Activated gamma-delta T cell treated with anti-CD3 and anti-CD28 coated beads, Interleukin-2, amount 50 U/mL, for 16 hours (primary cell): ENCODE measurements at places on chromosomes 3 and 15.

DNA sequence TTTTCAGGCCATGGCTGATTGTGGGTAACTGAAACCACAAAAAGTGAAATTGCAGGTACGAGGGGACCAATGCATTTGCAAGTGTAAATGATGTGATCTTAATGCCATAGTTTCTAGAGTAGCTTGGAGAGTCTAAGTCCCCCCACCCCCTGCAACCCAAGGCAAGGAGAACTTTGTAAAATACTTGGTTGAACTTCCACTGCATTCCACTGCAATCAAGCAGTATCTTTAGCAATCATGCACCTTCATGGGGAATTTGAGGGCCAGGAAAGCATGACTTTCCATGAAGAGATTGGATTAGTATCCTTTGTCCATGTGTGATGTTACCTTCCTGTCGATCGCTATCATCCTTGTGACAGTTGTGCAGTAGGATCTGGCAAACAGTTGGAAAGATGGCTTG lies 11.4 kb upstream of the CYP8B1 start:
- no peak for DNase-seq

DNA sequence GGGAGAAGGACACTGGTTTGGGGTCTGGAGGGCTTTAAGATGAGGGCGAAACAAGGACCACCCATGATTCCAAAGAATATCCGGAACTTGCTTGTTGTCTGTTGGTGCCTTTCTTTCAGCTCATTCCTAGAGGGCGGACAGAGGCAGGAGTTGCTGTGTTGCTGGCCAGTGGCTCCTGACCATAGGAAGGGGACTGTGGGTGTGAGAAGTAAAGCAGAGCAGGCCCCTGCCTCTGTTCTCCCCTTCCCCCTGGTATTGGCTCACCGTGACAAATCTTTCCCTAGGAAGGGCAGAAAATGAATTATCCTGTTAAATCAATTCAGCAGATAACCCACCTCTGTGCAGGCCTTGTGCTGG lies 89.1 kb downstream of the LIPC start:
- no peak for DNase-seq

- no peak for DNase-seq
These were observed 1340.1 kb upstream of the EPHA6 start for GRCh38 chr3:95474338-95474737.

- no peak for DNase-seq
These were observed 23.6 kb downstream of the VEPH1 start for GRCh38 chr3:157479464-157480243.

DNA sequence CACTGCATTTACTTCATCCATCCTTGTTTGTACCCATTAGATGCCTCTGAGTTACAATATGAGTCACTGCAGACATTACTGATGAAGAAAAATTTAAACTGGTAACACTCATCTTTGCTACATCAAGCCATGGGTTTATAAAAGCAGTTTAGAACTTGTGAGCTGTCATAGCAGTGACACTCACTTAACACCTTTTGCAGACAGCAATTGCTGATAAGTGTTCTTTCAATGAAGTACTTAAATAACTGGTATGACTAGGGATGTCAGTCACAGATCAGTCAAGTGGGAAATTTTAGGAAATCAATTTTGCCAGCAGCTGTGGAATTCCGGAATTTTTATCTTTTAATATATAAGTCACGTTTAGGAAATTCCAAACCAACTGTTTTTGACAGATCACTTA lies 643.0 kb downstream of the TBL1XR1 start:
- DNase-seq, result no peak

DNA sequence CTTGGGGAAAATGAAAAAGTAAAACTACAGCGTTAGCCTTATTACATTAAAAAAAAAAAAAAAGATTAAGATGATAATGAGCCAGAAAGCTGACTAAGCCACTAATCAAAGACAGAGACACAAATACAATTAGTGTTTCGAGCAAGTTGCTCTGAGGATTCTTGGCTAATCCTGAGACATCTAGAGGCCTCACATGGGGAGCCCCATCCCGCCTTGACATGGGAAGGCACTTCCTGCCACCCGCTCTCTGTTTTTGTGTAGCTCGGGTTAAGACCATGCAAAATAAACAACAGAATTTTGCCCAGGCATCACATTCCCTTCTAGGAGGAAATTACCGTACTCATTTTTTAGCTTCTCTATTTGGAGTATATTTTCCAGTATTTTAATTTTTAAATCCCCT lies 15.3 kb downstream of the HESX1 start:
- DNase-seq, result no peak

GRCh38 chr3:29771602-29772001 lies 490.7 kb downstream of the RBMS3 start:
- DNase-seq, result no peak

- no peak for DNase-seq
These were observed 416.4 kb upstream of the THRB start for GRCh38 chr3:24911076-24911475.

GRCh38 chr3:174229916-174230315 lies 629.2 kb upstream of the NAALADL2 start:
- DNase-seq, result no peak

DNA sequence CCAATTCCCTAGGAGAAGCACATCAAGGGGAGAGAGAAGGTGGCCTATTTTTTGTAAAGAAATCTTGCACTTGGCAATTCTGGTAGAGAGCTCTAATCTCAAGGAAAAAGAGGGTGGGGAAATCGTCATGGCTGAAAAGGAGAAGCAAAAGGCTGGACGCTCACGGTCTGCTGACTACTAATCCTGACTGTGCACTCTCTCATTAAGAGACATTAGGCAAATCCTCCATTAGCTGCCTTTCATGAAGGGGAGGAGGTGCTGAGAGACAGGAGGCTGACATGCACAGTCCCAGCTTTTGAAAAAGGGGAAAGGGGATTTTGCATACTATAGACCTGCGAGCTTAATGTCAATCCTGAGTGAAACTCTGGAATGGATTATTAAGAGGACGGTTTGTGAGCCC lies 170.0 kb downstream of the NR2F2 start:
- DNase-seq, result no peak

DNA sequence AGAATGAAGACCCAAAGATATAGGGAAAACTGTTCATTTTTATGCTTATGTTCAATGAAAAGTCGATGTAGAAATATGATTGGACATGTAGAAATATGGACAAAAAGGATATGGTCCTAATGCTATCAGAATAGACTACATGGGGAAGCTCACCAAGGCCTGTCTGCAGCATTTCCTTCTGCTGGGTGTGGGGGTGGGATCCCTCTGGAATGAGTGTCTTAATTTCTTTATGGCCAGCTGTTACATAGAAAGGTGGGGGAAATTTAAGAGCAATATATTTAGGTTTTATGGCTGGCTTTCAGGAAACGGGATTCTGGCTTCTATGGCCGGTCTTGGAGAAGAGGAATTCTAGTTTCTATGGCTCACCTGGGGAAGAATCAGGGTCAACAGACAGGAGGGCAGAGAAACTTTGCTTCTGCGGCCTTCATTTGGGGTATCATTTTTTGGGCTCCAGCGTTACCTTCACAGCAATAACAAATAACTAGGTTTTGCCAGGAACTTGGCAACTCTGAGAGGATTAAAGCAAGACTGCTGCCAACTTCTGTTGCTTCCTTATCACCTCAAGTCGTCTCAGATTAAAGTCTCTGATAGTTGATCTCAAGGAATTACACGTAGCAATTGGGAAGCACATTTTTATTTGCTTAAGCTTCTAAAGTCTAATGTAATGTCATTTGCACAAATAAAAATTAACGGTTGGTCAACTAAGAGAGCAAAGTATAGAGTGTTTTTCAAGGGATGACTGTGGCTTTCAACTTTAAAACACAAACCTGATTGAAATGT lies 57.0 kb upstream of the GATM start:
- DNase-seq, result no peak

- DNase-seq, result no peak
These were observed 7.1 kb downstream of the MSL2 start for GRCh38 chr3:136189043-136189442.

DNA sequence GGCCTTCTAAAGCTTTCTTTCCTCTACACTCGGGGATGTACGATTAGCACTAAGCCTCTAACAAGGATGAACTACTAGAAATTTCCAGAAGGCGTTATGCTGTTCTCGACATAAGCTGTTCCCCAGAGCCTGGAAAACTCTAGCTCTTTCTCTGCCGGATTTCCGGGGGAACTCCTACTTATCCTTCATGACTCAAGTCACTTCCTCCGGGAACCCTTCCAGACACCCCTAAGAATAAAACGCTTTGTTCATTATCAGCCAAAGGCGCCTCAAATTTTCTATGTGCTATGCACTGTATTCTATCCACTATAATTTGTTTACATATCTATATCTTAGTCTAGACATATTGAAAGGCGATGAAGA lies 455 bp upstream of the SNAP23 start:
- no peak for DNase-seq

- DNase-seq, result no peak
These were observed 389.8 kb upstream of the RARB start for GRCh38 chr3:25038271-25038670.

- DNase-seq, result no peak
These were observed 87.4 kb downstream of the FLNB start for GRCh38 chr3:58095603-58096138.

- no peak for DNase-seq
These were observed 852.4 kb downstream of the TUSC7 start for GRCh38 chr3:117562000-117562399.

- no peak for DNase-seq
These were observed 16.8 kb upstream of the TGM5 start for GRCh38 chr15:43283526-43283925.

DNA sequence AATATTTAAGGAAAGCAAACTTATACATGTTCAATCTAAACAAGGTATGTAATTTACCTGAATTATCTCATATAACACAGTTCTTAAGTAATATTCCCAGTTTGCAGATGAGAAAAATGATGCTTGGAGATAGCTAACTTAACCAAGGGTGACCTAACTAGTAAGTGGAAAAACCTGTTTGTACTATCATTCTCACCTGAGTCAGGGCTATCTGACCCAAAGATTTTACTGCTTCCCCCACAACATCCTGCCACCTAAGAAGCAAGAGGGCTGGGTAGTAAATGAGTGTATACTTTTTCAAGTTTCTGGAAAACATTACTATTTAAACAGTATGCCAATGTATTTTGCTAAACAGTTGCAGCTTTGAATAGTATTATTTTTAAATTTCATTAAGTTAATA lies 10.6 kb downstream of the TP63 start:
- no peak for DNase-seq

GRCh38 chr3:114299421-114299820 lies 5.6 kb downstream of the TIGIT start:
- DNase-seq, result no peak

GRCh38 chr3:107683447-107683846 lies 160.7 kb downstream of the BBX start:
- DNase-seq, result no peak

DNA sequence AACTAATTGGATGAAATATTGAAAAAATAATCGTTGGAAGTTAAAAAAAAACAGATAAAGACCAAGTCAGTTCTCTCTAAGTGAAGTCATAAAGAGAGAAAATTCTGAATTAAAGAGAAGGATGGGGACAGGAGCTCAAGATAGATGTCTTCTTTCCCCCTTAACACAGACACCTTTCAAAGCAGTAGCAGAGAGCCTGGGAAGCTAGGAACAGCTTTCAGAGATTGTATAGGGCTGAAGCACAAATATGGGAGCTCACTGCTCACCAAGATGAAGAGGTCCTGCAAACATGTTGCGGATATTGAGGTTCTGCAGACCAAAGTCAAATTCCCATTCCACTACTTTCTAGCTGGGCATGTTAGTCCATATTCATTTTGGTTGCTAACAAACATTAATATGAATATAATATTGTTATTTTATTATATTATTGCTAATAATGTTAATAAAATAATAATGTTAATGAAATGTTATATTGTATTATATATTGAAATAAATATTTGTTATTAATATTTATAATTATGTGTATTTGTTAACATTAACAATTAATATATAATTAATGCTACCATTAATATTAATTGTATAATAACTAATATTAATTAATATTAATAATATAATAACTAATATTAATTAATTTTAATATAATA lies 319.1 kb downstream of the OXSM start:
- no peak for DNase-seq

DNA sequence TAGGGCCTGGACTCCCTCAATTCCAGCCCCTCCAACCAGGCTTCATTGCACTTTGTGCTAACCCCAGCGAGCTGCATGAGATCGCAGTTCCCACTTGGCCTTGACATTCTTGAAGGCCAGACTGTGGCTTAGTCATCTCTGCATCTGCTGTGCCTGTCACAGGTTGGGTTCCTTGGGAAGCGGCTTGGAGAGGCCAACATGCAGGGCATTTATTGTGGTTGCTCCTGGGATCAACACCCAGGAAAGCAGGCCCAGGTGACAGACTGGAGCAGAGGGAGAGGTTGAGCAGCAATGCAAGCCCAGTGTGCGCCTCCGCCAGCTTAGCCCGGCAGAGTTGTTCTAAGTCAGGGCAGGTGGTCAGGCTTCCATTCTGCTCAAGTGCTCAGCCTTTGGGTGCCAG lies 10.5 kb downstream of the ABCF3 start:
- DNase-seq, result no peak

DNA sequence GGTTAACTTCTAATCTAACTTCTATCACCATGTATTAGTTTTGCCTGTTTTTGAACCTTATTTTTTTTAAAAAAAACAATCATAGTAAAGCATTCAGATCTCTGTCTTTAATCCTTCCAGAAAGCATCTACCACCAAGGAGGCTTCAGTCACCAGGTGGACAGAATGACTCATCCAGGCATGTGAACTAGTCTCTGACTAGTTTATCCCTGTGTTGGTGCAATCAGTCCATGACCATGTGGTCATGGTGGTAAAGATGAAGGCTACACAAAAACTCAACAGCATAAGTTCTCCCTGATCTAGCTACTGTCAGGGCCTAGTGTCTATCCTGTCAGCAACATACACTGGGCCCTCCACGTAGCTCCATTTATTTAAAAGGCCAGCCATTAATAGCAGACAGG lies 750.6 kb downstream of the AGBL1 start:
- no peak for DNase-seq

DNA sequence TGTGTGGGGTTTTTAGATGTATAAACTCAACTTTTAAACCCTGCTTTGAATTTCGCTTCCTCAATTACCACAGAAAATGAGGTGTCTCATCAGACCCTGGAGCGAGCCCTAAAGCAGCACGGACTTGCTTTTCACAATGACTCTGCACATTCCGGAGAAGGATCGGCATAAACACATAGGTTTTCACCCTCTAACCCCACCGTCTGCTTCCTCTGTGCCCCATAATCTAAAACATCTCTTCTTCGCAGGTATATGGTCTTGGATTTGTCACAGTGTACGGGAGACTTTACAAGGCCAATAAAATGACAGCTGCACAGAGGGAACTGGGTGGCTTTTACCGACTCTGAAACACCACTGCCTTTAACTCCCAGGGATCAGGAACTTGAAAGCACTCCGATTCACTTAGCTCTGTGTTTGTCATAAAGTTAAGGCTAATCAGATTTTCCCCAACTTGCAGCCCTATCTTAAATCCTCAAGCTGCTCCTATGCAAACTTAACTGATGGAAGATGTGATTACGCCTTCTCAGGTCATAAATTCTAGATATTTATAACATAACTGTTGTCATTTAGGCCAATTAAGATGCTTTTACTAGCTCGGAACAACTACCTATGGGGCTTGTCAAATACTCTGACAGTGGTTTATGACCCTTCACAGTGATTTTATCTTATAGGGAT lies 133.4 kb upstream of the WNT5A start:
- no peak for DNase-seq
